ENCODE measurements at places on chromosomes 4 and X.

DNA sequence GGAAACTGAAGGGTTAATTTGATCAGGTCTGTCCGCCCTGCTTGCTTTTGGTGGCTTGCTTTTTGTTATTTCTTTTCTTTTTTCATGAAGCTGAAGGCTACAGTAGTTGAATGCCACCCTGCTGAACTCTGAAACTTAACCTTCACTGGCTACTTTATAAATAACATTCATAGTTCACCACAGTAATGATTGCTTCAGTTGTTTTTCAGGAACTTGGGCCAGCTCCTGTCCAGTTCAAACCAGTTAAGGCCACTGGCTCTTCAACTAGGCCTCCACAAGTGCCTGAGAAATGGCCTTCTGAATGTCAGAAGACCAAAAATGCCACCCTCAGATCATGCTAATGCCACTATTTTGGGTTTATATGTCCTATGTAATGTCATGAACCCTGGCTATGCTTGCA lies 7.7 kb upstream of the ASB9 start:
- no peak for DNase-seq

DNA sequence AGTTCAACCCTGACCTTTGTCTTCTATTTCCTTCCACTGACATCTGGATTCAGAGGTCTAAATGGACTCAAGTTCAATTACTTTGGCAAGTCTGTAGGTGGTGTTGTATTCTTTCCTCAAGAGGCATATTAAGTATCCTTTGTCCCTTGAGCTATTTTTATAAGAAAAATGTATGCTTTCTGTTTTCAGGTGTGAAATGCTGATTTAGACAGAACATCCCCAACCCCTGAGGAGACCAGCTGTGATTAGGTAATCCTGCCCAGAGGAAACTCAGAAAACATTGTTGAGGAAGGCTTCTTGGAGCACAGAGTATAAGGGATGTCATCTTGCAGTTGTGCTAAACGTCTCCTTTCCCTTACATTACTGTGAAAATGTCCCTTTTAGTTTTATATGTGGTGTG lies 46.6 kb upstream of the EGFL6 start:
- DNase-seq = no peak

- no peak for DNase-seq
These were observed 249.5 kb downstream of the PTTG2 start for GRCh38 chr4:38209654-38210053.

DNA sequence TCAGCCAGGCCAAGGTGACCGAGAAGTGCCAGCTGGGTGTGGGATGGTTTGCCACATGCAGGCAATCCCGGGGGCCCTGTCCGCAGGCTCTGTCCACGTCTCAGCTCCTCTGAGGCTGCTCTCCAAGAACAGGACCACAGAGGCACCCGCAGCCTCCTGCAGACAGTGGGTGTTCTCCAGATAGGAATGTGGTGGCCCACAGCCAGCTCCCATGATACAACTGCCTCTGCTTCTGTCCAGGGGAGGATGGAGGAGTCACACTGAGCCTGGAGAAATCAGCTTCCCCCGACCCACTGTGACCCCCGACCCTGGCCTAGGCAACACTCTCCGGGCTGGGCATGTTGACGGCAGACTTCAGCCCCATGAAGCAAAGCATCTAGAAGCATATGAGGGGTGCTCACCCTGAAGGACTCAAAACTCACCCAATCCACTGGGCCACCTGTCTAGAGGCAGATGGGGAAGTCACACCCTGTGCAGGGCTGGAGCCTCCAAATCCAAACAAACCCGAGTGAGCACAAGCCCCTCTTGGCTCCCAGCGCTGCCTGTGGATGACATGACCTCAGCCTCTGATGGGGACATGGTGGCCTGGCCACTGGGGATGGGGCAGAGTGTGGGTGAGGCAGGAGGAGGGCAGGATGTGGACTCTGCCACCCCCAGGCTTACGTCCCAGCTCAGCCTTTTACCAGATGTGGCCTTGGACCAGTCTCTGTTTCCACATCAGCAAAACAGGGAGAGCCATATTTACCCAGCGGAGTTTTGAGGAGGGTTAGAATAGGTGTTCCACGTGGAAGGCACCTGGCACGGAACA lies 102.3 kb downstream of the PSAPL1 start:
- DNase-seq = no peak

DNA sequence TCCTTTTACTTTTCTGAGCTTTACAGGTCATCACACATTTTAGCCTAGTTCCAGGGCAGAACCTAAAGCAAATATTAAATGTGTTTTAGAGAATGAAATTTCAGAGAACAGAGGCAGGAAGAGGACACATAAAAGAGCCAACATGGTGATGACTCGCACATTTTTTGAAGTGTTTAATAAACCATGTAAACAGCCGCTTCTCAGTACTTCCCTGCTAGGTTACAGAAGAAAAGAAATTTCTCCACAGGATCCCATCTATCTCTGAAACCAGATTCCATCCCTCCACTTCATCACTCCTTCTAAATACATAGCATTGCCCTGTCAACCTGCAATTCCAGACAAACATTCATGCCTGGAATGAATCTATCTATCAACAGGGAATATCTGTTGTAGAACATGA lies 949.5 kb upstream of the PCDH7 start:
- DNase-seq = no peak

DNA sequence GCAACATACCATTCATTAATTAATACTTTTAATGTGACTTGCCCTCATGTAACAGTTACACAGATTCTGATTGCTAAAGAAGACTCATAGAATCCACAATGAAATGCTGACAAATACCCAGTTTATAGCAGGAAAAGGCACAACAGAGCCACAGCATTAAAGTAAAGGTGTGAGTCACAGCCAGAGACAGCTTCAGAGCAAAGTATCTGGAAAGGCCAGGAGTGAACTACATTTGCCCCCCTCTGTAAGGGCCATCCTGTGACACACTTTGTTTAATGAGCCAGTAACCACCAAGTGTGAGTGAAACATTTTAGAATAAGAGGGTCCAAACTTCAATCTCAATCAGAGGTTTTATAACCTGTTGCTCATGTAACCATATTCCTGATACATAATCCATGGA lies 133.8 kb upstream of the TACR3 start:
- DNase-seq = no peak

GRCh38 chr4:174135530-174135929 lies 147.9 kb downstream of the FBXO8 start:
- DNase-seq = no peak

GRCh38 chr4:76738086-76738931 lies 159.6 kb downstream of the SOWAHB start:
- DNase-seq = no peak

- no peak for DNase-seq
These were observed 968 bp upstream of the NELFA start for GRCh38 chr4:2009651-2010233.

GRCh38 chr4:26782830-26783202 lies 77.8 kb upstream of the STIM2 start:
- DNase-seq = no peak

GRCh38 chrX:147957291-147957690 lies 23.8 kb upstream of the FMR1NB start:
- no peak for DNase-seq

DNA sequence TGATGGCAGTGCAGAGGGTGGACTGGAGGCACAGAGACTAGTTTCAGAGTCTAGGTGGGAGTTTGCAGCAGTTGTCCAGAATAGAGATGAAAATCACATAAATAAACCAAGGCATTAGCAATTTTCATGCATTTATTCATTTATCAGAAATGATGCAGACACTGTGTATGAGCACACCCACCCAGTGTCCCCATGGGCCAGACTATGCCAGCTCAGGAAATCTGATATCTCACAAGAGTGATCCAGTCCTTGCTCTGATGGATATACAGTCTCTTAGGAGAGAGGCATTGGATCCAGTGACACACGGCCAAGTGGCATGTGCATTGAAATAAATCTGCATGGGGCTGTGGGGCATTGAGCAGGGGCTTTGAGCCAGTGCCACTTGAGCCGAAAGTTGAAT lies 228.2 kb downstream of the FRMPD4 start:
- no peak for DNase-seq

DNA sequence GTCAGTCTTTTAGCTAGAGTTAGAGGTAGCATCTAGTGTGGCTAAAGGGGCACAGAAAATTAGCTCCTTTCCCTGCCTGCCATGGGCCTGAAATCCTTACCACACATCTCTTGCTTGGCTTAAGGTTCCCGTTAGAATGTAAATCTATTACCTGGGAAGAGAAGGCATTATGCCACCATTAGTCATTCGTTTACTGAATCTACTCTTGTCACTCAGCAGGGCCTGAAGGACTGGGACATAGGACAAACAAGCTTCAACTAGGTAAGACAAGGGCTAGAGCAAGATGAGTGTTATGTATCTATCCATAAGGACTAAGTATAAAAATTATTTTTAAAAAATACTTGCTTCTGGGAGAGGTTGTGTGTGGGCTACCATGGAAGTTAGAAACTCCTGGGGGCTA lies 112.4 kb downstream of the CT47B1 start:
- no peak for DNase-seq

- no peak for DNase-seq
These were observed 115.8 kb downstream of the NAA11 start for GRCh38 chr4:79209822-79210635.

GRCh38 chrX:9443327-9443726 lies 21.5 kb upstream of the TBL1X start:
- DNase-seq = no peak

GRCh38 chrX:43750248-43750676 lies 94.2 kb downstream of the MAOA start:
- peak; percentile 43 for DNase-seq

DNA sequence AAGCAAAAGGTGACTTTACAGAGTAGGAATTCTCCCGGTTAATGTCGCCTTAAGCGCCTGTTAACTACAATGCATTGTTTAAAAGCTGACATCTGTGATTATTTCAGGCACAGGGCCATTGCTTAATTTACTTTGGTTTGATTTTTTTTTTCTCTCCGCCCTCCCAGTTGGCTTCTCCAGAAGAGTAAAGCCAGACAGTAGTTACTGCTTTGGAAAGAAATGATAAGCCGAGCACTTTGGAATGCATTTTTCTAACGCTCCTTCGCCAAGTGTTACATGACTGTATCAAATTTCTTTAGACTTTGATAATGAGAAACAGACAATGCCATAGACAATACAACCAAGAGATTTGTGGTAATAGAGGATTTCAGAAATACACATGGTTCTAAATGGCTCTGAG lies 383.0 kb upstream of the TENM3 start:
- DNase-seq = no peak

DNA sequence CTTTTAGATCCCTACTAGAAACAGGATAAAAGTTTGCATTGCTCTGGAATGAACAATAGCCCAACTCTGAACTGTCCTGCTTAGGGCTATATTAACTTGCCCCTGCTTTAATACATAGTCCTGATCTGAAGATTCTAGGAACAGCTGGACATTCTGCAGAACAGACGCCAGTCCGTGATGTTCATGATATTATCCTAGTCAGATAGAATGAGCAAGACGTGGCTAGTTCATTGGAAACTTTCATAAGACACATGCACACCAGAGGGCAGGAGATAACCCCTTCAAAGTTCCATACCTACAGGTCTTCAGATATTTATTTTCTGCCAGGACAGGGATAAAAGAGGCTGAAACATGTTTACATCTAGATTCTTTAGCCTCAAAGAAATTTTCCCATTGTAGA lies 75.5 kb upstream of the CLNK start:
- DNase-seq = no peak

GRCh38 chrX:3963980-3964379 lies 250.5 kb upstream of the PRKX start:
- no peak for DNase-seq

DNA sequence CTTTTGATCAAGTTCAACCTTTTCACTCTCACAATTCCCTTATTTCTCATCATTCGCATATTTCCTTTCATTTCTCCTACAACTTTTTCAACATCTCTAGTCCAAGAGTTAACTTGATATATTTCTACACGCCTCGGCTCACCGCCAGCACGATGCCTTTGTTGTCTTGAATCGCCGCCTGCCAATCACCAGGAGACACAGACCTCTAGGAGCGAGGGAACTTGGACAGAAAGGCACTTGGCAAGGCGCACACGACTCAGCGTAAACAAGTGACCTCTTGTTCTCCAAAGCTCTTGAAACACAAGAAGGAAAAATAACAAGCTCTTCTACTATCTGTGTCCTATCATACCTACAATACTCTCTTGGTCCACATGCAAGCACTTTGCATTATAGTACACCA lies 27.1 kb upstream of the RBMX start:
- no peak for DNase-seq

GRCh38 chrX:119516157-119516702 lies 48.0 kb downstream of the SLC25A5 start:
- DNase-seq = no peak

DNA sequence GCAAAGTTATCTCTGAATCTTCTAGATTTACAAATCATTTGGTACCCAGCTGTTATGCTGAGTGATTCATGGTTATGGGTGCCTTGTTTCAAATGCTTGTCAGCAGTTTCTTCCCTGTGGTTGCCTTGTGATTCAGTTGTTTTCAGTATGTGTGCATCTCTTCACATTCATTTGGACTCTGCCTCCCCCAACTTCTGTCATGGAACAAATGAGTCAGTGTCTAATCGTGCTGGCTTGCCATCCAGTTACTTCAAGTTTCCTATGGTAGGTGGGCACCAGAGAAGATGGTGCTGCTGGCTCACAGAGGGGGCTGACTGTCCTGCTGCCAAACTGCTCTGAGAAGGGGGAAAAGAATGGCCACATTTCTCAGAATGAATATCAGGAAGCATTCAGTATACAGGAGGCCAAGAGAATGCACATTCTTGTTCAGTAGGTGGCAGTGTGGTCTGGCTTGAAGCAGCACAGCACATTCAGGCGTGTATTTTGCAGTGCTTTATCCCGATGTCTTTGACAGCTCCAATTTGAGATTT lies 260.9 kb downstream of the GLUD2 start:
- no peak for DNase-seq

GRCh38 chr4:183053681-183054080 lies 45.4 kb upstream of the WWC2 start:
- no peak for DNase-seq

- no peak for DNase-seq
These were observed 1.2 kb downstream of the ATP10D start for GRCh38 chr4:47486231-47486673.

- DNase-seq = no peak
These were observed 334.0 kb upstream of the NDST3 start for GRCh38 chr4:117700111-117700892.

- no peak for DNase-seq
These were observed 1.3 kb downstream of the SMIM20 start for GRCh38 chr4:25915353-25915705.

GRCh38 chr4:128663325-128663724 lies 146.2 kb upstream of the JADE1 start:
- no peak for DNase-seq

- no peak for DNase-seq
These were observed 50.1 kb upstream of the CDKN2AIP start for GRCh38 chr4:183394166-183394951.

Data from H1 (cell line).